CD4-positive, alpha-beta T cell treated with Interleukin-15 for 4 hours (primary cell): ENCODE measurements at places on chromosomes 2 and 18.
A peak's percentile ranks its signal among the peaks of the same experiment; 100 is the strongest.

GRCh38 chr18:30632071-30632698 is 410.4 kb downstream of the DSC3 start:
- no peak for DNase-seq

DNA sequence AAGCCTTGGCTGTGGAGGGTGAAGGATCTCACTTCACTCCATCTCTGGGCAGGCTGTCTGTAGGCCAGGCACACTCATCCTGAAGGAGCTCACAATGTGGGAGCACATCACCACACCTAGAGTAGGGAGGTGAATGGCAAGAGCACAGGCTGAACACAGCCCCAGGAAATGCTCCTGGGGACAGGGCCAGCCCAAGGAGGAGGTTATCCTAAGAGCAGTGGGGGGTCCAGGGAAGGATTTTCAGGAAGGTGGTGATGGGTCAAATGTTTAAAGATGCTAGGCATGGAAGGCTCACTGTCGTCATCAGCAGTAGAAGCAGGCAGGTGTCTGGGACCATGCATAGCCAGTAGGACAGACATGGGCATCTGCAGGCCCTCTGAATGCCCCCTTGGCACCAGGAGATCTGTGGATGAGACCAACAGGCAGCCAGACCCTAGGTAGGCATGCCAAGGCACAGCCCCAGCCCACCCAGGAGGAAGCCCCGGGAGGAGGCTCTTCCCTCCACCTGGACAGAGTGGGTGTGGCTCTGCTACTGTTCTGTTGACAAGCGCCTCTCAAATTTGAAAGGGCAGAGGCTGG is 91.7 kb upstream of the RAB6C start:
- no peak for DNase-seq

GRCh38 chr2:3036432-3037125 is 341.0 kb downstream of the EIPR1 start:
- DNase-seq: no peak

DNA sequence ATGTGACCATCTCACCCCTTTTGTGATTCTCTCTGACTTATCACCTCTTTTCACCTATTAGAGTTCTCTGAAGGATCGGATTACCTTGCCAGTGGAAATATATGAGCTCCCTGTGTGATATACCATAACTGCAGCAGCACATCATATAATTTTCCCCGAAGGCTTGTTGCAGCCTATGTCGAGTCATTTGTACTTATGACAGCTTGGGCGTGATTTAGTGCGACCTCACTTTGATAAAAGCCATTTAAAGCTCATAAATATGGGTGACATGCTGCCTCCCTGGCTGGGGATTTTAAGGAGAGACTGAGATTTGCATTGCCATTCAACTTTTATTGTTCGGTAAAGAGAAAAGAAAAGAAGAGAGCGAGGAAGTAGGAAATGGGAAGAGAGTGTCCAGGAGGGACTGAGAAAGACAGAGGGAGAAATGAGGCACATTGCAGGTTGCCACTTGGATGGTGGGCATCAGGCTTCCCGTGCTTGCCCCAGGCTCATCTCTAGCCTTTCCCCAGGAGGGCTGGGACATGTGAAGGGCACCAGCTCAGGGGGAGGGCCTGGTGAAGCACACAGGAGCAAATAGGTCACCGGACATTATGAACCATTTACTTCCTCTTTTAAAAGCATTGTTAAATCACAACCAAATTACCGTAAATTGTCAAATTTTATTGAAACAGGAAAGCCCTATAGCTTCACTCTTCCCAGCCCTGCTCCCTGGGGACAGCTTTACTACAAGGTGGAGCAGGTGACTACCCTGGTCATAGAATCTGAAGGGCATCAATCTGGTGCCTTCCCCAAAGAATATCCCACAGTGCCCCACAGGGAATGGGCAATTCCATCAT is 161.3 kb downstream of the SETBP1 start:
- DNase-seq: no peak

- no peak for DNase-seq
Observed at GRCh38 chr18:43863180-43863579, 585.9 kb upstream of the SYT4 start.

GRCh38 chr2:33583194-33583938 is 15.7 kb downstream of the FAM98A start:
- peak; percentile 49 for DNase-seq

GRCh38 chr2:12397854-12398253 is 318.9 kb upstream of the TRIB2 start:
- DNase-seq: no peak

GRCh38 chr18:23943104-23943503 is 71.5 kb upstream of the TTC39C start:
- no peak for DNase-seq

DNA sequence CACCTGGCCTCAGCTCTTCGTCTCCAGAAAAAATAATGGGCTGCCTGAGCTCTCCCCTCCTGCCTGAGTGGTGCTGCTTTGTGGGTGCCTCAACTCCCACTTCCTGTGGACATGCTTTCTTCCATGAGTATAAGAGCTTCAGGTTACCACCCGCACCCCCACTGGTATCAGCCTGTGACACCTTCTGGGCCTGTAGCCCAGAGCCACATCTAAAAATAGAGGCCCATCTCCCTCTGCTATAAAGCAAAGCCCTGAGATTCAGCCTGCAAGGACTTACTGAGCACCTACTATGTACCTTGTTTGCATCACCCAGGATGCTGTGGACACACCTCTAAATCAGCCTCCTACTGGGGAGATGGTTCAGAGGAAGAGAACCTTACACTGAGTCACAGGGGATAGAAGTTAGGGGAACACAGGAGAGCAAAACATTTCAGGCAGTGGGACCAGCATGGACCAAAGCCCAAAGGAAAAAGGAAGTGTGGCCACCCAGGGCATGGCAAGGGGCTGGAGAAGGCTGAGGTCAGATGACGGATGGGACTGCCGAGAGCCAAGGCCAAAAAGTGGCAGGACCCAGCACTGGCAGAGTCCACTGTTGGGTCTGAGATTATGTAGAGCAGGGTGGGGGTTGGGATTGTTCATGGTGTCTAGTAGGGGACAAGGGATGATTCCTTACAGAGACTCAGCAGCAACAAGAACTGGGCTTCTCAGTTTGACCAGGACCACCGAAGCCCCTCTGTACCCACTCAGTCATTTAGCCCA is 123.7 kb upstream of the PPP1CB start:
- no peak for DNase-seq

DNA sequence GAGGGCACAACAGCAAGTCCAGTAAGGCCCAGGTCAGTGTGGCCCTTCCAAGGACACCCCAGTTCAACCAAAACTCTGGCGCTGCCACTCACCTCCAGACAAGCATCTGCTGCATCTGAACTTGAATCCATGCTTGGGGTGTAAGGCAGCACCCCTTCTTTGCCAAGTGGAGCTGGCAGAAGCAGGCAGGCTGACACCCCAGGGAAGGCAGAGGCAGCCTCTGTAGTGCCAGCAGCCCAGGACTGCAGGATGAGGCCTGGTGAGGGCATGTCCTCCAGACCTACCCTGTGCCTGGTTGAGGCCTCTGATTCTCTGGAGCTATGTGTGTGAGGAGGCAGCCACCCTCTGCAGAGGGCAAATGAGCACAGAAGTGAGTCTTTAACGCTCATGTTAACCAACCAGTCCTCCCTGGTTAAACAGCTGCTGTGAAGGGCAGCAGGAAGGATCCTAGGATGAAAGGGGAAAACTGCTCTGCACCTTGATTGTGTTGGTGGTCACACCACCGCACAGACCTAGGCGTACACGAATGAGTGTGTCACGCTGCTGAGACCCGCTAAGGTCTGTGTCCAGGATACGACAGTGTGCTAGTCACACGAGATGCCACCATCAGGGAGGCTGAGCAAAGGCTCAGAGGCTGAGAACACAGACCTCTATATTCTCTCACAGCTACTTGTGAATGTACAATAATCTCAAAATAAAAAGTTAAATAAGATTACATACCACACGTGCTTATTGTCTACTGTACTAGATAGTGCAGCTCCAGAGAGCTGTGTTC is 2.2 kb downstream of the PARD6G start:
- no peak for DNase-seq
